Activated T-helper 1 cell treated with anti-CD3 and anti-CD28 coated beads, Interleukin-12 subunit alpha, Interleukin-12 subunit beta, Interleukin-2, Interleukin-4 antibody, amounts not matched to agents 30 ng/mL and 10 ng/mL and 1 ng/mL, durations not matched to agents 14 hours and 24 hours and 36 hours (primary cell): ENCODE measurements at places on chromosomes 7 and 10.

DNA sequence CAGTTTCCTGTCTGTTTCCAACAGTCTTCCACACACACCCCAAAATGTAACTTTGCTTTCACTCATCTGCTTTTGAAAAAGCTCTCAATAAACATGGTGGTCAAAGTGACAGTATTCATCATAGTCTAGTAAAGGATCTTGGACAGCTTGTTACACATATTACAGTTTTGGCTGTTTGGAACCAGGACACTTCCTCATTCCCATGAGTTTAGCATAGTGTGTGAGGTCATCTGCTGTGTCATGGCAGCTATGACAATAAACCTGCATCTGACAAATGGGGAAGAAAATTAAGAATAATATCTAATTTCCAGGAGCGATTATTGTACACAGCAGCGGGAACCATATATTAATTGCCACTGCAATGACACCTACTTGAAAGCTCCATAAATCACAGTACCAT is 184.3 kb upstream of the SLC26A5 start:
- H3K27ac ChIP-seq: no peak overlapping the region
- peaks cover 2% of the 10 kb centered on the region for H3K27me3 ChIP-seq
- H3K4me3 ChIP-seq: no peak overlapping the region
- no peak for DNase-seq
- H3K36me3 ChIP-seq: no peaks in the 10 kb centered on the region

- H3K4me3 ChIP-seq: no peak overlapping the region
- H3K36me3 ChIP-seq: no peaks in the 10 kb centered on the region
- no peak overlapping the region for H3K27ac ChIP-seq
- no peaks in the 10 kb centered on the region for H3K27me3 ChIP-seq
- H3K4me1 ChIP-seq: no peaks in the 10 kb centered on the region
Measured at GRCh38 chr7:118777308-118777707, 552.8 kb downstream of the ANKRD7 start.

DNA sequence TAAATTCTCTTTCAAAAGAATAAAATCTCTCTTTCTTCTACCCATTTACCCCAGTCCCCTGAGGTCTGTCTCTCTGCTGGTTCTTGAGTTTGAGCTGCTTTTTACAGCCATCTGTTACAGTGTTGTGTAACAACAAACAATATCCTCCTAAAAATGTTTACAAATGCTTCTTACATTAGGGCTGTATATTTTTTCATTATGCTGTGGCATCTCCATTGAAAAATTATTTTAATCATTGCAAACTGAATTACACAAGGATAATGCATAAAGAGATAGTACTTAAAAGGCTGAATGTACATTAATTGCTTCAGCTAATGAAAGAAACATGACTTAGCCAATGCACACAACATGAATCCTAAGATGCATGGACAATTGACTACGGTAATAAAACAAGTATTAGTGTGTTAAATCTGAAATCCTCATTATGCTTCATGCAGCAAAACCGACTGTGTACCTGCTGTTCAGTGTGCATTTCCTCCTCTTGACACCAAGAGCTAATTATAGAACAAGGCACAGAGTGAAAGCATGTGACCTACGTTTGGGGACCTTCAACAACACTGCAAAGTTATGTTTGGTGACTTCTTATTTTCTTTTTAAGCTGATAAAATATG is 181.7 kb upstream of the RHOBTB1 start:
- no peak overlapping the region for H3K4me3 ChIP-seq
- no peaks in the 10 kb centered on the region for H3K4me1 ChIP-seq
- H3K36me3 ChIP-seq: no peaks in the 10 kb centered on the region
- DNase-seq: no peak

DNA sequence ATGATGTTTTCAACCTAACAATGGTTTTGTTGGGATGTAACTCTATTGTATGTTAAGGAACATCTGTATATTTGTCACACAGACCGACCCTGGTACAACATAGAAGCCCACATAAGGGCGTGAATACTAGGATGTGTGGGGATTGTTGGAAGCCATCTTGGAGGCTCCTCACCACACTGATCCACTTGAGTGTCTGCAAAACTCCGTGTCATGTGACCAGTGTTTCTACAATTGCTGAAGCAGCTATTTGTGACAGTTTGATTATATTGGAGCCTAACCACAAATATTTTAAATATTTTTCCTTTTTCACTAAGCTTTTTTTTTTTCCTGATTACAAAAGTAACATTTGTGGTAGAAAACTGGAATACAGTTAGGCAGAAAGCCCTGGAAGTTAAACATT is 27.9 kb downstream of the RALA start:
- peaks cover 16% of the 10 kb centered on the region for H3K4me1 ChIP-seq
- H3K4me3 ChIP-seq: no peak overlapping the region
- H3K27me3 ChIP-seq: no peaks in the 10 kb centered on the region
- H3K27ac ChIP-seq: no peak overlapping the region
- no peak for DNase-seq

GRCh38 chr7:151885202-151885580 is 8.3 kb upstream of the PRKAG2 start:
- H3K36me3 ChIP-seq: no peaks in the 10 kb centered on the region
- no peak overlapping the region for H3K27ac ChIP-seq
- H3K27me3 ChIP-seq: peaks cover 18% of the 10 kb centered on the region
- no peak for DNase-seq
- no peaks in the 10 kb centered on the region for H3K4me1 ChIP-seq

DNA sequence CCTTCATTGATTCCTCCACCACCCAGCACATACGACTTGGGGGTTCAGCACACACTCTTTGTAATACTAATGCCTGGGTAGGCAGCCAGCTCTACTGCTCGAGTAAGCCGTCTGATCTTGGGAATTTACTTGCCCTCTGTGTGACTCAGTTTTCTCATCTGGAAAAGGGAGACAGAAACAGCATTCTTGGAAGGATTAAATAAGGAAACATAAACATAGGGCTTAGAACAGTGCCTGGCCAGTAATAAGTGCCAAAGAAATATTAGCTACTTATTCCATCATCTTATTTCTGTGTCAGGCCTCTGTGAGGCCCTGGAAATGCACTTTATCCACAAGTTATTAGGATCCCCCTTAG is 130.1 kb downstream of the TNS3 start:
- H3K36me3 ChIP-seq: no peaks in the 10 kb centered on the region
- H3K27ac ChIP-seq: no peak overlapping the region
- H3K4me1 ChIP-seq: no peaks in the 10 kb centered on the region

GRCh38 chr10:85098835-85099521 is 770.6 kb downstream of the CCSER2 start:
- no peak for DNase-seq
- H3K4me1 ChIP-seq: no peaks in the 10 kb centered on the region
- H3K4me3 ChIP-seq: no peak overlapping the region
- H3K36me3 ChIP-seq: no peaks in the 10 kb centered on the region

DNA sequence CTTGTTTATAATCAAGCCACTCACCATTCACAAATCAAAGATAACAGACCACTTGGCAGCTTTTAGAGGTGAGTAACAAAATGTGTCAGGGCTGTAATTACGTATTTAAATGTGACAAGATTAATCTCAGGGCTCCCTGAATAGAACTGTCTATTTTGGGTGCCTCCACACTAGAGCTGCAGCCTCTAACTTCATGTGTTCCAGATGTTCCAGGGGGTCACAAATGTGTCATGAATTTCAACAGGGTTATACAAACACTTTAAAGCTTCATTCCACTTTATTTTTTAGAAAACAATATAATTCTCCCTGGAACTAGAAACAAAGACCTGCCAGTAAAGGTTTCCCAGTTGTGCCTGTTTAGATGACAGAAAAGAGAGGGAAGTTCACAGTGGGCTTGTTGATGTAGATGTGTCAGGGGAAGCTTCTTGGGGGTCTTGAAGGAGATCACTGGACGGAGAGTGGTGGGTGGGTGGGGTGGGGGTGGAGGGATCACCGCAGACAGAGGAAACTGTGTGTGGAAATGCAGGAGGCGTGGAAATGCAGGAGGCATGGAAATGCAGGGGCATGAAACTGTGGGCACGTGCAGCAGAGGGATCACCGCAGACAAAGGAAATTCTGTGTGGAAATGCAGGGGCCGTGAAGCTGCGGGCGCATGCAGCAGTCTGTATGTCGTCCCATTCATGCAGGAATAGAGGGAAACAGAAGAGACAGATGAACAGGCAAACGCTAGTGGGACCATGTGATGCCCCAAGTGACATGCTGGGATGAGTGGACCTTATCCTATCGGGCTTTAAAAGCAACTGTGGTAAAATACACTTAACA is 42.0 kb upstream of the TRIL start:
- no peak overlapping the region for H3K27ac ChIP-seq
- H3K27me3 ChIP-seq: peaks cover 3% of the 10 kb centered on the region
- H3K36me3 ChIP-seq: no peaks in the 10 kb centered on the region
- H3K4me3 ChIP-seq: no peak overlapping the region
- no peak for DNase-seq
